ENCODE measurements at places on chromosomes 11 and 22.

- no peak for DNase-seq
Observed at GRCh38 chr11:134072844-134073243, 4.0 kb downstream of the JAM3 start.

DNA sequence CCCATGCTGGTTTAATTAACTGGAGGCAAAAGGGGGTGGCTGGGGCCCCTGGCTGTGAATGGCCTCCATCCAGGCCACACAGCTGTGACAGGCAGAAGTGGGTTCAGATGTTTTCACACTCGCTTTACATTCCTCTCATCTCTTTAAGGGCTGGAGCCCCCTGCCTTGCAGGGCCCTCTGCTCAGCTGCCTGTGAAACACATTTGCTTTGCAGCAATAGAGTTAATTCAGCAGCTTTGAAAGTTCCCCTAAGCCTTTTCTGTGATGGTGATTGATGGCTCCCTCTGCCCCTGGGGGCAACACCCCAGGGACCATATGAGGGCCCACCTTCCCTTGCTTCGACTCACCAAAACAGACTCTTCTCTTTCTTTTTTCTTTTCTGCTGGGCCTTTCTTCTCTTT lies 139.3 kb downstream of the FEZ1 start:
- DNase-seq = no peak

- DNase-seq = no peak
Observed at GRCh38 chr22:32695451-32695891, 106.0 kb upstream of the TIMP3 start.

DNA sequence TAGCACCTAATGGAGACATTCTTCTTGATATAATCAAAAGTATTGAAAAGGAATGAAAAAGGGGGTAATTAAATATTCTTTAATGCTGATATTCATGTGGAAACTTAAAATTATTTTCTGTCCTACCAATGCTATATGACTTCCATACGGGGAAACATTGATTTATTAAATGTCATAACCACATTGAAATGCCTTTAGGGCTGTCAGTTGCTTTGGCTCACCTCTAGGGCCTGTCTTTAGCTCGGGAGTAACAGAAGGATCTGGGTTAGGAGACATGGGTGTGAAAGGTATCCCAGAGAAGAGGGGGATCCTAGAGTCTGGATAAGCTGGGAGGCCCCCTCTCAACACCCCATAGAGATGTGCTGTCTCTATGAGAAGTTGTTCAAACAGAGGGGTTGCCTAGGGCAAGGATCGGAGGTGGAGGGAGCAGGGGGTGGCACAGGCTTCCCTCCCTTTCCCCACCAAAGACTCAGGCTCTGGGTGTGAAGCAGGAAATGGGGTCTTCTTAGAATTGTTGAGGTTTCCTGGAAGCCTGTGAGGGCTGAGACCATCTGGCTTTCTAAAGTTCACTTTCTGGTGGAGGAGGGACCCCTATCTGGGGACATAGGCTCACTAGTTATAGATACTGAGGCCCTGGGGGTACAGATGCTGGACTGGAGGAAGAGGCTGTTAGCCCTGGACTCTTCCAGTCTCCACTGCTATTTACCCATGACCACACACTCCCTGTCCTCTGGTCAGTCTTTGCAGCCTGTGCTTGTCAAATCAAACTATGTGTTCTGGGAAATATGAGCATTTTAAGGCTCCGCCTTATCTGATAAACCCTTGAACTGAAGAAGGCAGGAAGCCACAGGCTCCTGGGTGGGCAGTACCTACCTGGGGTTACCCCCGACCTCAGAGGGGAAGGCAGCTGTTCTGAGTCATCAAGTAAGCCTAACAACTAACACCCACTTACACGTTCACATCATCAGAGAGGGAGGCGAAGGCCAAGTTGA lies 55.8 kb upstream of the RRAS2 start:
- DNase-seq = no peak

GRCh38 chr22:18952022-18952421 lies 15.9 kb upstream of the PRODH start:
- no peak for DNase-seq

DNA sequence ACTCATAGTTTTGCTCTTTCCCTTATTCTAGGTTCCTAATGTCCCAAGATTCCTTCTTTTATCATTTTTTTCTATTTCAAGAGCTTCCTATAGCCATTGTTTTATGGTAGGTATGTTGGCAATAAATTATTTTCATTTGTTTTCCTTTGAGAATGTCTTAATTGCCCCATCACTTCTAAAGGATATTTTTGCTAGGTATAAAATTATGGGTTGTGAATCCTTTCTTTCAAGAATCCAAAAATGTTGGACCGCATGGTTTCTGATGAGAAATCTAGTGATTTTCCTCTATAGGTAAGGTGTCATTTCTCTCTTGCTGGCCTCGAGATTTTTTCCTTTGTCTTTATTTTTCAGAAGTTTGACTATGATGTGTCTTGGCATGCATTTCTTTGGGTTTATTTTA lies 22.3 kb downstream of the RTL6 start:
- no peak for DNase-seq

DNA sequence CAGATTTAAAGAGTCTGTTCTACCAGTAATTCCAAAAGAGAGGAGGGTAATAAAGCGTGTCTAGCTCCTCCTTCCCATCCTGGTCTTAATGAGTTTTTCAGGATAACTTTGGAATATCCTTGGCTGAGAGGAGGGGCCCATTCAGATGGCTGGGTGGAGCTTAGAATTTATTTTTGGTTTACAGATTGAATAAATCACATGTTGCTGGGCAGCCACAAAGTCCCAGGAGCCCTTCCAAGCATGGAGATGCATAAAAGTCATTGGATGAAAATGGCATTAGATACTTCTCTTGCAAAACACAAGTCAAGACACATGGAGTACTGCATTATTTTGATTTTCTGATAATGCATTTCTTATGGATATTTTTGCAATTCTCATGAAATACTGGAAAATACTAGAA lies 139.0 kb downstream of the TRPC6 start:
- DNase-seq = no peak

DNA sequence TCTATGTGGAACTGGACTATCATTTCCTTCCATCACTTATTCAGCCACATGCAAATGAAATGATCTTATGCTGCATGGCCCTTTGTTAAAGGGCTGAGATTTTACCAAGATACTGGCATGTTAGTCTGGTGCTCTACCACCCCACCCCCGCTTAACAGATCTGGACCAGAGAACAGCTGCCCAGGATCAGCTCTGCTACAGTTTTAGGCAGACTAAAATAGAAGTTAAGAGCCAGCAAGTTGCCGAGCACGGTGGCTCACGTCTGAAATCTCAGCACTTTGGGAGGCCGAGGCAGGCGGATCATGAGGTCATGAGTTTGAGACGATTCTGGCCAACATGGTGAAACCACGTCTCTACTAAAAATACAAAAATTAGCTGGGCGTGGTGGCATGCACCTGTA lies 4.6 kb downstream of the DDB1 start:
- no peak for DNase-seq

GRCh38 chr11:106614262-106614661 lies 404.0 kb downstream of the GUCY1A2 start:
- DNase-seq = no peak

GRCh38 chr11:118938491-118939403 lies 13.0 kb upstream of the BCL9L start:
- DNase-seq = no peak

- DNase-seq = peak; percentile 55
Observed at GRCh38 chr11:121112498-121113455, 11.7 kb downstream of the TECTA start.

- DNase-seq = no peak
Observed at GRCh38 chr11:120612513-120613263, 101.1 kb downstream of the GRIK4 start.

DNA sequence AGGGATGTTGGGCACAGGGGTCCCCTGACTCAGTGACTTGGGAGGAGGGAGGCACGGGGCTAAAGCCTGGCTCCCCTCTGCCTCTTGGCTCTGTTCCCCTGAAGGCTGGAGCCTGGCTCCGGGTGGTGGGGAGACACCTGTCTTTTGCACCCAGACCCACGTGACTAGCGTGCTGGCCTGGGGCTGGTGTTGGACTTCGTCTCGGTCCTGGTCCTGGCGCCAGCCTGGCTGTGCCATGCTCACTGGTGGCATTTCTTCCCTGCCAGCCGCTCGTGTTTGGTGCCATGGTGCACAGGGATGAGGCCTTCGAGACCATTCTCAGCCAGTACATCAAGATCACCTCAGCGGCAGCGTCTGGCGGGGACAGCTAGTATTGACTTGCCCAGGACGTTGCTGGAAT lies 56.7 kb downstream of the GRAMD4 start:
- DNase-seq = no peak

GRCh38 chr11:93648158-93648557 lies 13.3 kb upstream of the CEP295 start:
- no peak for DNase-seq

GRCh38 chr11:776561-777287 lies 563 bp downstream of the GATD1 start:
- no peak for DNase-seq

All from NCI-H1417 treated with DMSO at 0.1 percent for 48 hours (cell line).